ENCODE measurements at places on chromosomes 1 and 21.
A peak's percentile ranks its signal among the peaks of the same experiment; 100 is the strongest.

- no peak for DNase-seq
Observed at GRCh38 chr21:36115138-36115730, 19.6 kb upstream of the CBR3 start.

DNA sequence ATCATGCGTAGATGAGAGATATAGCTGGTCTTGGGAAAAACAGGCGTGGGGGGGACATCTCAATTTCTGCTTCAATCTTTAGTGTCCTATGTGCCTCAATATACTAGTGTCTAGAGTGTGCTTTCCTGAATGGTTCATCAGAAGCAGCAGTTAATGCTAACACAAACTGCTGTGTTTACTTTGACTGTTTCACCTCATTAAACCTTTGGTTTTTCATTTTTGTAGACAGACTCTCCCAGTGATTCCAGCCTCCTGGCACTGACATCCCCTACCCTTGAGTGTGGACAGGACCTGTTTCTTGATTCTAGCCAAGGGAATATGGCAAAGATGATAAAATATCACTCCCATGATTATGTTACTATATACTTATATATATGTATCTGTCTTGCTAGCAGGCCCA, 37.6 kb downstream of the ZYG11A start:
- no peak for DNase-seq

GRCh38 chr1:95048317-95048716, 24.4 kb downstream of the ALG14 start:
- DNase-seq: no peak

GRCh38 chr1:101073836-101074235, 48.3 kb upstream of the DPH5 start:
- no peak for DNase-seq

DNA sequence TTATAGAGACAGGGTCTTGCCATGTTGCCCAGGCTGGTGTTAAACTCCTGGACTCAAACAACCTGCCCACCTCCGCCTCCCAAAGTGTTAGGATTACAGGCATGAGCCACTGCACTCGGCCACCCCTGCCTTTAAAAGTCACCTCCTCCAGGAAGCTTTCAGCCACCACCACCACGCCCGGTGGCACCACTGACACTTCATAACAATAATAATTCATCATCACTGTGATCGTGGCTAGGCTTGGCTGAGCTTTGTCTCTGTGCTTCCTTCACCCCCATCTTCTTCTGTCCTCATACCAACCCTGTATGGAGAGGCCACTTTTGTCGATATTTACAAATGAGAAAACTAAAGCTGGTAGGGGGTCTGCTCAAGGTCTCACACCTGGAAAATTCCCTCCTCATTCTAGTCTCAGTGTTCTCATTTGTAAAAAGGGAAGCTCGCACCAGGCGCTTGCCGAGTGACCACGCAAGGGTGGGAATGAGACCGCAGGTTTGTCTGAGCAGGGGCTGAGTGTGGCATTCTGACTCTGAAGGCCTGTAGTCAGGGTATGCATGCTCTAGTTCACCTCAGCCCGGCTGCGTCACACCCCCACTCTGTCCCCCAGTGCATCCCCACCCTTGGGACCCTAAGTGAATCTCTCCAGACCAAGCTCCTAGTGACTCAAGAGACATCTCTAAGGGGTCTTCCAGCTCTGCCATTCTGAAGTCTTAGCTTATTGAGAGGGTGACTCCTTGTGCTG, 12.9 kb upstream of the EPHA2 start:
- DNase-seq: no peak

DNA sequence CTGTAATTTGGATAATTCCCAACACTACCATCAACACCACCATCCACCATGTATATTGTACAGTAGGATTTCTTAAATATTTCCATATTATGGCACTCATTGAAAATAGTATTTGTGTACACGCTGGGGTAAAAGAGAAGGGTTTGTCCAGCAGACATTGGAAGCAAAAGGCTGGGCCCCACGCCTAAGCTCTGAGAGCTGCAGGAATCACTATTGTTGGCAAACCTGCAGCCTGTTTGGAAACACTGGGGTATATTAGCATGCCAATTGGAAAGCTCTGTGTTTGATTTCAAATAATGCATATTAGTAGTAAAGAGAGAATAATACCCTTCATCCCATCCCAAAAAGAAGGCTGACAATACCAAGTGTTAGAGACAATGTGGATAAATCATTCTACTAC, 81.5 kb upstream of the DPYD start:
- DNase-seq: no peak

- DNase-seq: no peak
Observed at GRCh38 chr1:107793896-107794453, 171.0 kb downstream of the VAV3 start.

- DNase-seq: no peak
Observed at GRCh38 chr21:44793592-44794374, 7.8 kb downstream of the UBE2G2 start.

DNA sequence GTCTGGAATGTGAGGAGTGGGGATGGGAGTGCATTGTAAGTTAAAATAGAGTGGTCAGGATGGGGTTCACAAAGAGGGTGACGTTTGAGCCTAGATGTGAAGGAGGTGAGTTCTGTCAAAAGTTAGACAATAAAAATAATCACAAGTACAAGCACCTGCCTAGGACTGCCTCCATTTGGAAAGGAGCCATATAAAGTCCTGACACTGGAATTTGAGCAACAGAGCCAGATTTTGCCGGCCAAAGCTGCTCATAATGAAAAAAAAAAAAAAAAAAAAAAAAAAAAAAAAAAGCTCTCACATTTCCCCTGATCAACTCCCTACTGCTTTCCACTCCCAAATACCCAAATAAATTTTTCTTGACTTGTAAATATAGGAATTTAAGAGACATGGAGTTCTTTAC, 4.1 kb downstream of the PALMD start:
- DNase-seq: peak; percentile 43
